Purkinje cell (primary cell): ENCODE measurements at places on chromosomes 3 and 15. TPM values are rescaled to one million over a fixed set of nuclear protein-coding genes. Genes with fewer than 3 reads are reported as not detected.

USF3 gene
- 19.0 and 21.3 TPM in 2 replicates for polyA plus RNA-seq

LARP6 gene
- polyA plus RNA-seq: 7.5 and 8.0 TPM in 2 replicates

CFAP91 gene
- polyA plus RNA-seq: 10.5 and 17.1 TPM in 2 replicates

SFMBT1 gene
- 1.1 and 1.5 TPM in 2 replicates for polyA plus RNA-seq
